ENCODE measurements at places on chromosomes 7 and 10.

- DNase-seq = no peak
Measured at GRCh38 chr7:31302356-31302755, 38.2 kb downstream of the NEUROD6 start.

DNA sequence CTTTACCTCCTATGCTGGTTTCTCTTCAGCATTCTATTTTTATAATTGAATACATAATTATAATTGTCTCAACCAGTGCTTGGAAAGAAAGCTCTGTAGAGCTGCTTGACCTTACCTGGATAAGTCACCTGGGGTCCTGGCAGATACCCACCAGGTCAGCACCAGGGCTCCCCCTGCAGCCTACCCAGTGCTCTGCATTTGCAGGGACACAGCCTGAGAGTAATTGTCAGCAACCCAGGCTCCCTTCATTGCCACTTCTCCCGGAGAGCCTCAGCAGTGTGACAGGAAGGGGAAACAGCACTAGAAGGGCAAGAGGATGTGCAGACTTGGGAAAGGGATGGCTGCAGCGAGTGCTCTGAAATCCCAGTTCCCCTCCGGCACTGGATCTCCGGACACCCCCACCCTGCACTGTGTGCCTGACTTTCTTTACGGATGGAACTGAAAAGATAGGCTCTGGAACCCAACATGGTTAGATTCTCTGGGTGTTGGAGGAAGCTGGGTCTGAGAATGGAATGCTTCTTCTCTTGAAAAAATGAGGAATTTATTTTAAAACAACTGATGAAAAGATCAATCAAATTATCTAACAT is 11.4 kb upstream of the PAX4 start:
- no peak for DNase-seq

DNA sequence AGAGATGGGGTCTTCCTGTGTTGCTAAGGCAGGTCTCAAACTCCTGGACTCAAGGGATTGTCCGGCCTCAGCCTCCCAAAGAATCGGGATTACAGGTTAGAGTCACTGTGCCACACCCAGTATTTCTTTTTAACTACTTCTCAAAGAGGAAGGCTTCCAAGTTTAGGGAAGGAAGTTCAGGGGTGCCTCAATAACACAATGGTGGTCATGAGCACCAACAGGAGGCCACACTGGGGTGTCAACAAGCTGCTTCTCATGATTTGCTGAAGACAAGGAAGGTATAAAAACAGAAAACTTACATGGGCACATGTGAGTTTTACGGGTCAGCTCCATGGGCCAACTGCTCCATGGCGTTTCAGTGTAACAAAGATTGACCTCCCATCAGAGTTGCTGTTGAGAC is 160.5 kb downstream of the TNS3 start:
- DNase-seq = no peak

DNA sequence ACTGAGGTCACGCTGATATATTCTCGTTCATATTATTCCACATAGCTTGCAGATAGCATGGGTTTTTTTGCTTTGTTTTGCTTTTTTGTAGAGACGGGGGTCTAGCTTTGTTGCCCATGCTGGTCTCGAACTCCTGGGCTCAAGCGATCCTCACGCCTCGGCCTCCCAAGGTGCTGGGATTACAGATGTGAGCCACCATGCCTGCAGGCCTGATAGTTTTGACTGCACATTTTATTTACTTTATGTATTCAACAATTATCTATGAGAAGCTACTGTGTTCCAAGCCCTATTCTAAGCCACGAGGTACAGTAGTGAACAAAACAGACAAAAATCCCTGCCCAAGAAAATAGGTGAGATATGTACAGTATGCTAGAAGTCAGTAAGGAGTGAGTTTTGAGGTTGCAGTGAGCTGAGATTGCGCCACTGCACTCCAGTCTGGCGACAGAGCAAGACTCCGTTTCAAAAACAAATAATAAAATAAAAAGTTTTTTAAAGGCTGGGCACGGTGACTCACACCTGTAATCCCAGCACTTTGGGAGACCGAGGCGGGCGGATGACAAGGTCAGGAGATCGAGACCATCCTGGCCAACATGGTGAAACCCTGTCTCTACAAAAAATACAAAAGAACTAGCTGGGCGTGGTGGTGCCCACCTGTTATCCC is 1.3 kb upstream of the YWHAG start:
- no peak for DNase-seq

- no peak for DNase-seq
Measured at GRCh38 chr7:90597563-90598253, 1.6 kb downstream of the CDK14 start.

GRCh38 chr10:38043516-38043915 is 33.0 kb downstream of the ZNF33A start:
- DNase-seq = no peak

DNA sequence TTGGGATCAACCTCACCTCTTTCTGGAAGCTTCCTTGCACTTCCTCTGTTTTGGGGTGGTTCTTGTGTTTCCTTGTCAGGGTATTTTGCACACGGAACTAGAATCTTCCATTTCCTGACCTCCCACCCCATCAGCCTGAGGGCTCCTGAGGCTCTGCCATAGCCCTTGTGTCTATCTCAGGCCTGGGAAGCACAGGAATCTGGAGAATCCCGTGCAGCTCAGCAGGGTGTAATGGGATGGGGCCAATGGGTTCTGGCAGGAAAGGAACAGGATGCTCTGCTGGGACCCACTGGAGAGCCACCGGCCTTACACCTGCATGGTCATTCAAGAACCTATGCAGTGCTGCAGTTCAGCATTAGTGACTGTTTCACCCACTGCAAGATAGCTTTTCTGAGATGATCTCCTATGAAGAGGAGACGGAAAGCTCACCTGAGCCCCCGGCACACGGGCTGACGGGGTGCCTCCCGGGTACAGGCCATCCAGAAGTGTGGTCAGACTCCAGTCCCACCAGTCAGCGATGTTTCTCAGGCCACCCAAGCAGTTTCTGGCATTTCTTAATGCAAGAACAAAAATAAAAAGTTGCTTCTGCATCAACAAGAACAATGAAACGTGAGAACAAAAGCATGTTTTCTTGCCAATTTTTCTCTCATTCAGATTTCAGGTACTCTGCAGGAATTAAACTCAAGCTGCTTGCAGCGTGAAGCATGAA is 133.2 kb downstream of the PKD1L1 start:
- DNase-seq = no peak

- no peak for DNase-seq
Measured at GRCh38 chr10:43926875-43927406, 278.3 kb upstream of the ZNF32 start.

Data from RPMI7951 (cell line).